HepG2 (cell line): ENCODE measurements at places on chromosomes 3 and 15. TPM values are rescaled to one million over a fixed set of nuclear protein-coding genes. Genes with fewer than 3 reads are reported as not detected.
A peak's percentile ranks its signal among the peaks of the same experiment; 100 is the strongest.

The SHC4 gene
- total RNA-seq: 0.04 TPM in 2 replicates

DNA sequence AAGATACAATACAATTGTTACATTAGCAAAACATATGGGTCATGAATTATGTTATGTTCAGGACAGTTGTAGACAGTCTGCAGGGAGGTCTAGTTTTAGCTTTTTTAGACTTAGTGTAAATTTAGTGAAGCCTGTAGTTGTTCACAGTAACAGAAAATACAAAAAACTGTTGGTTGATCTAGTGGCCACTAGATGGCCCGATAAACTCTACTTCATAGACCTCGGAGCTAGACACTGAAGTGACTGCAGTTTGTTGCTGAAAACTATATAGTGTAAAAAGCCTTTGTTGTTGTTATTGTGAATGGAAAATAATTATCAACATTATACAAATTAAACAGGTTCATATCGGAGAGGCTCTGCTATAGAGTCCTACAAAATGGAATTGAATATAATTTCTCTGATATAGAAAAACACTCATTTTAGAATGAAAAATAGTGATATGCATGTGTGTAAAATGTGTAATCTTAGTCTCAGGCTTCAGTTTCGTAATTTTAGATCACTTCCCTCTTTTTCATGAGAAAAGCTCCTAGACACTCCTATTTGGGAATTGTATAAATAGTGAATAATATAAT is 18.3 kb downstream of the MAGEL2 start:
- no peak overlapping the region for H3K27ac ChIP-seq
- no peaks in the 10 kb centered on the region for H3K36me3 ChIP-seq
- H3K27me3 ChIP-seq: no peaks in the 10 kb centered on the region; the same call in 1 of the 2 replicates
- no peak for DNase-seq

GRCh38 chr15:100216182-100216581 is 125.6 kb downstream of the ADAMTS17 start:
- DNase-seq: no peak
- peaks cover 41% of the 10 kb centered on the region for H3K4me1 ChIP-seq
- no peak overlapping the region for H3K4me3 ChIP-seq
- H3K36me3 ChIP-seq: no peaks in the 10 kb centered on the region
- H3K27ac ChIP-seq: no peak overlapping the region
- H3K27me3 ChIP-seq: no peaks in the 10 kb centered on the region; the same call in 1 of the 2 replicates

DNA sequence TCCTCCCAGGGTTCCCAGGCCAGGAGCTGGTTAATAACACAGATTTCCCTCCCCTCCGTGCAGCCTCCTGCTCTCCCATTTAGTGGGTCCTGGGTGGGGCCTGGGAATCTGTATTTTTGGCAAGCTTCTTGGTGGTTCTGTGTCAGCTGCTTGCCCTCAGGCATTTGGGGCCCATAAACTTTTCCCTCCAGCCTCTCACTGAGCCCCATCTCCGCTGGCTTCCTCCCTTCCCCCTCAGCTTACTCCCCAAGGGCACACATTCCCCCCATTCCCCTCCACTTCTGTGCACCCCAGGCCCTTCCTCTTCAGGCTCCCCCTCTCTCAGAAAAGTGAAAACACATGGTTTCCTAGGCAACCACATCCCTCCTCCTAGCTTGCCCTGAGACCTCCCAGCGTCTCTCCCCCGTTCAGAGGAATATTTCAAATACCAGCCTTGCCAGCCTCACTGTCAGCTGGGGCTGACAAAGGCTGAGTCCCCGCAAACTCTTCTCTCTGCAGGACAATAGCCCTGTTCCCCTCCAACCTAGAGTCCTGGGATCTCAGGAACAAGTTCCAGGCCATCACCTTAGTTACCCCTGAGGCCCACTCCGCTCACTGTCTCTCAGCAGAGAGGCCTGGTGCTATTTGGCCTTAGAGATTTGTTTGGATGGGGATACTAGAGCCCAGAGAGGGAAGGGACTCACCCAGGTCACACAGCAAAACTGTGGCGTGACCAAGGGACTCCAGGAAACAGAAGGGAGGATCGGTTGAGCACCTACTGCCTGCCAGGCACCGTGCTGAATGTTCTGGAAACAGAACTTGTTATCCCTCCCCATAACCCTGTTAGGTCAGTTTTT is 44.6 kb upstream of the SMAD6 start:
- H3K4me1 ChIP-seq: peaks cover 19% of the 10 kb centered on the region
- DNase-seq: no peak
- H3K4me3 ChIP-seq: no peak overlapping the region

The LTK gene
- total RNA-seq: not detected in 2 replicates

DNA sequence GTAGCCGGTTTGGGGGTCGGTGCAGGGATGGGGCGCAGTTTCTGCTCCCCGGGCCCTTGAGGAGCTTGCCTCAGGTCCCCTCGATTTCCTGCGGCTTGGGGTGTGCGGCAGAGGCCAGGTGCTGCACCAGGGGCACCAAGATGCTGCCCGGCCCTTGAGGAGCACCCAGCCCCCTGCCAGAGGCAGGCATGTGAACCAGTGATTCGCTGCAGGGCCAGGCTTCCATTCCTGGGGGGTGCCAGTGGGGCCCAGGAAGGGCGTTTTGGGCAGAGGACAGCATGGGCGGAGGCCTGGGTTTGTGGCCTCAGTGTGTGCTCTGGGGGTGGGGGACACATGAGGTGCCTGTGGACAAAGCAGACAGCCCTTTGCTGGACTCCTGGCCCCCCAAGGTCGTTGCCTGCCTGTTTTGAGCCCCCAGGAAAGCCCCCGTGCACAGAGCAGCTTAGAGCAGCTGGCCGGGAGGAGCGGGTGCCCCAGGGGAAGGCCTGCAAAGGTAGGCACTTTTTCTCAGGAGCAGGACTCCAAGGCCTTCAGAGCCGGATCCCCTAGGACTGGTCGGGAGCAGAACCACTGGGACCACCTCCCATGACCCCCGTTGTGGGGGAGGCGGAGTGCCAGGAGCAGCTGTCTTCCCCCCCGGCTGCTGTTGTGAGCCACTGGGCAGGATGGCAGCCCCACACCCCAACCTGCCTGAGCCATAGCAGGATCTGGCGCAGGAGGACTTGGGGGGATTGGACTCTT is 1.6 kb downstream of the PLXNA1 start:
- peaks cover 12% of the 10 kb centered on the region; the same call in 2 of the 3 replicates for H3K27me3 ChIP-seq
- DNase-seq: no peak
- no peak overlapping the region for H3K27ac ChIP-seq
- peak overlapping the region; percentile 92 for H3K4me3 ChIP-seq
- peaks cover 28% of the 10 kb centered on the region for H3K4me1 ChIP-seq

DNA sequence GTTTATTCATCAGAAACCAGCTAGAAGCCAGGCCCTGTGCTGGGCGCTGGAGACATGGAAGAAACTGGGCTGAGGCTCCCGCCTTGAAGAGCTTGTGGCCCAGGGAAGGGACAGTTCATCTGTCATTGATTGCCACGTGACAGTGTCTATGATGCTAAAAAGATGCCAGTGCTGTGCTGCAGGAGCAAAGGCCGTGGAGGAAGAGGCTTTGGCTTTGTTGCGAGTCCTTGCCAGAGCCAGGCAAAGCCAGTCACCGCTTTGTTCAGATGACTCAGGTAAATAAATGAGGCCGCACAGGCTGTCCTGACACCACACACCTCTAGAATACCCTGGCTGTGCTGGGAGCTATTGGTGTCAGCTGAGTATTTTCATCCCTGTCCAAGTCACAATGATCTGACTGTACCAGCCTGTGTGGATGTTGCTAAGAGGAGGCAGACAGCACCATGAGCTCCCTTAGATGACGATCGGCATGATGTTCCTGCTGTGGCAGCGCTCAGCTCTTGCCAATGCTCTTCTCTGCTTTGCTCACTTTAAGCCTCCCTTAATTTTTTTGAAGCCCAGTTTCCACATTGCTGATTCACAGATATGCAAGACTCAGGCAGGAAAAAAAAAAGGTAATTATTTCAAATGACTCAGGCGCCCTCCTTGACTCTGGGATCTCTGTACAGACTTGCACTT is 77.5 kb downstream of the CCNL1 start:
- H3K36me3 ChIP-seq: no peaks in the 10 kb centered on the region
- no peaks in the 10 kb centered on the region for H3K27me3 ChIP-seq
- H3K4me3 ChIP-seq: no peak overlapping the region
- peaks cover 28% of the 10 kb centered on the region for H3K4me1 ChIP-seq

DNA sequence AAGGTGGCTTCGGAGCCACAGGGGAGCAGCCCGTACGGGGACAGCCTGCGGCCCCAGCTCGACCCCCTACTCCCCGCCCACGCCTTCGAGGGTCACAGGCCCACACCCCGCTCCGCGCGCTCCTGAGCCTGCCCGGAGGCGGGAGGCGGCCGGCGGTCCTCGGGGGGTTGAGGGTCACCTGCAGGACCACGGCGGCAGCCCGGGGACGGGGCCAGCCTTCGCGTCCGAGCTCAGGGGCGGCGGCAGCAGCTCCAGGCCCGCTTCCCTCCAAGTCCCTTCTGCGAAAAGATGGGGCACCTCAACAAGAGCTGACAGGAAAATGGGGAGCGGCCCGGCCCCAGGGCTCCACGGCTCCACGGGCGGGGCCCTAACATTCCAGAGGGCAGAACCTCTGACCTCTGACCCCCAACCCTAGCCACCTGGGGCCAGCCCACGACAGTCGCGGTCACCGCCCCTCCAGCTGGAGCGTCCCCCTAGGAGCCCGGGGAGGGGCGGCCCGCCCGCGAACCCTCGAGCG is 428 bp downstream of the LYSMD4 start:
- H3K27ac ChIP-seq: peak overlapping the region; percentile 56
- peak overlapping the region; percentile 84 for H3K4me3 ChIP-seq
- peaks cover 12% of the 10 kb centered on the region; the same call in 2 of the 3 replicates for H3K36me3 ChIP-seq
- DNase-seq: no peak
- H3K27me3 ChIP-seq: no peaks in the 10 kb centered on the region

GRCh38 chr3:192931825-192932224 is 14.2 kb upstream of the MB21D2 start:
- no peak overlapping the region for H3K4me3 ChIP-seq
- DNase-seq: no peak
- no peaks in the 10 kb centered on the region for H3K36me3 ChIP-seq
- no peaks in the 10 kb centered on the region for H3K4me1 ChIP-seq
- no peaks in the 10 kb centered on the region for H3K27me3 ChIP-seq

DNA sequence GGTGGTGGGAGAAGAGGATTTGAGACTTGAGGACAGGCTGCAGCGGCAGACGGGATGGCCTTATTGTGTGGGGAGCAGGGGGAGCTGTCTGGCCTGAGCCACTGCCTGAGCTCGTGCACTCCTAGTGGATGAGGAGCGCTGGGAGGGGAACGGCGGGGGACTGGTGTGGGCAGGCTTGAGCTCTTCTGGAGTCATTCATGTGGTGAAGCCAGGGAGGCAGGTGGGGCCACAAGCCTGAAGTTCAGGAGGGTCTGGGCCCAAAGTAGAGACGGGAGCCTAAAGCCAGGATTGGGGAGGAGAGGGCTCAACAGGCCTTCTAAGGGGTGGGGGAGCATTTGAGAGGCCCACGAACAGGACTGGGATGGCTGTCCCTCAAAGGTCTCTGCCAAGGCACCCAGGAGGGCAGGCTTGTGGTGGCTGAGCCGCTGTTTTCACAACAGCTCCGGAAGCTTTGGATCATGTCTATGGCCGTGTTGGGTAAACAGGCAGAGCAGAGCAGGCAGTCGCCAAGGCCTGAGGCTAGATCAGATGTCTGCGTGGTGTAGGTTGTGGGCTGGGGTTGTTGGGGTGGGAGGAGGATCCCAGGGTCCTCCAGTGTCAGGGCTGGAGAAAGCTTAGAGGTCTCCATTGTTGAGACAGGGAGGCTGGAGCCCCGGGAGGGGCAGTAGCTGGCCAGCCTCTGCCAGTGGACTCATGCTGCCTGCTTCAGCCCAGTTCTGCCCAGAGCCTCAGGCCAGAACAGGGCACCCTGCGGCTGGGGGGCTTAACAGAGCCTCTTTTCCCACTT is 8.2 kb downstream of the PRKCD start:
- H3K27me3 ChIP-seq: no peaks in the 10 kb centered on the region
- peaks cover 14% of the 10 kb centered on the region; the same call in 2 of the 3 replicates for H3K36me3 ChIP-seq
- H3K4me3 ChIP-seq: peak overlapping the region; percentile 50
- peak; percentile 71 for DNase-seq

- DNase-seq: peak; percentile 56
- H3K27ac ChIP-seq: no peak overlapping the region
Measured at GRCh38 chr3:159260049-159260662, 458.3 kb downstream of the MFSD1 start.

The GLDN gene
- 0.59 and 0.86 TPM in 2 replicates for total RNA-seq

DNA sequence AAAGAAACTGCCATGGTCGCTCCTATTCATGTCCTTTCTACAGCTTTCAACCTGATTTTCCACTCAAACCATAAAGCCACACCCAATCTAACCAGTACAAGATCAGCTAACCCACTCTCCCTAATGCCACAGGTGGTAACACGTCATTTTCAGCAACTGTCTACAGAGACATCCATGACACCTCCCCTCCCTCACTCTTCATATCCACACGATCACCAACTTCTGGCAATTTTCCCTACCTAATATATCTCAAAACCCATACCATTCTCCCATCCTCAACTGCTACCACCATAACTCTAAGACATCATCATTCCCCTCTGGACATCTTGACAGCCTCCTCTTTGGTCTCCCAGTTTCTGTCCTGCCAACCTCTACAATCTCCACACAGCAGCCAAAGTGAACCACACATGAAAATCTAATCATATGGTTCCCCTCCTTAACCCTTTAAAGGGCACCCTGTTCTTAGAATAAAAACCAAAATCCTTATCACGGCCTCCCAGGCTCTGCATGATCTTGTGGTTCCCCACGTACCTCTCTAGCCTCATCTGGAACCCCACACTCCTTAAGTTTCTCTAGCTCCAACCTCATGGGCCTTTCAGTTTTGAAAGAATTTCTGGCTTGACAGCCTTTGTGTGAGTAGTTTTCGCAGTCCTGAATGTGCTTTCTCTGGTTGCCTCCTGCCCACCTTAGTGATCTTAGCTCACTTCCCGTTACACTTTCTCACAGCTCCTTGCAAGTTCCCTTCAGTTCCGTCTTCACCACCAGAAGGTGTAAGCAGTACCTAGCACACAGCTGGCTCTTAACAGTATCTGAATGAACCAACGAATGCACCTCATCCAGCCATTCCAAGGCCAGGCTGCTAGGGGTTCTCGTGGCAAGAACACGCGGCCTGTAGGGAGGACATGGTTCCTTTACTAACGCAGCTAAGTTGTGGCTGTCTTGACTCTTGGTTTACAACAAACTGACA is 33.4 kb downstream of the SPINK8 start:
- no peaks in the 10 kb centered on the region for H3K27me3 ChIP-seq
- peaks cover 44% of the 10 kb centered on the region for H3K4me1 ChIP-seq
- DNase-seq: no peak
- H3K27ac ChIP-seq: peak overlapping the region; percentile 96
- peaks cover 5% of the 10 kb centered on the region; the same call in 1 of the 2 replicates for H3K36me3 ChIP-seq
- peak overlapping the region; percentile 57; the same call in 1 of the 2 replicates for H3K4me3 ChIP-seq

- no peak overlapping the region for H3K27ac ChIP-seq
- H3K4me1 ChIP-seq: peaks cover 21% of the 10 kb centered on the region
- DNase-seq: no peak
- H3K4me3 ChIP-seq: no peak overlapping the region
- H3K36me3 ChIP-seq: no peaks in the 10 kb centered on the region
Measured at GRCh38 chr15:40330368-40330836, 6.9 kb downstream of the INAFM2 start.

DNA sequence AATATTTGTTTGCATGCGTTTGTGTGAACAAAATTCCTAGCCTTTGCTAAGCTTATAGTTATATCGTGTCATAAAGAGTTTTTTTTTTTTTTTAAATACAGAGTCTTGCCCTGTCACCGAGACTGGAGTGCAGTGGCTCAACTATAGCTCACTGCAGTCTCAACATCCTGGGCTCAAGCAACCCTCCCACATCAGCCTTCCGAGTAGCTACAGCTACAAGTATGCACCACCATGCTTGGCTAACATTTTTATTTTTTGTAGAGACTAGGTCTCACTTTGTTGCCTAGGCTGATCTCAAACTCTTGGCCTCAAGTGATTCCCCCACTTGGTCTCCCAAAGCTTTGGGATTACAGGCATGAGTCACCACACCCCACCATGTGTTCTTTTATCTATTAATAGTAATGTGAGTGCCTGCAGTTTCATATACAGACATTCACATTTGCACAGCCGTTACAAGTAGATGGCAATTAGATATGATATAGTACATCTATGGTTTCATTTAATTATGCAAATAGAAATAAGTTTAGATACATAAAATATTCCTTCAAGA is 848.6 kb downstream of the PDCD6IP start:
- H3K36me3 ChIP-seq: no peaks in the 10 kb centered on the region
- H3K4me3 ChIP-seq: no peak overlapping the region
- H3K27ac ChIP-seq: no peak overlapping the region
- no peak for DNase-seq
